ENCODE measurements at places on chromosomes 11 and 22. TPM values are rescaled to one million over a fixed set of nuclear protein-coding genes. Genes with fewer than 3 reads are reported as not detected.

The CECR2 gene
- 1.4 TPM for total RNA-seq

The OR2AG1 gene
- not detected for total RNA-seq

The DKK3 gene
- 18.9 TPM for total RNA-seq

The SCUBE1 gene
- 3.8 TPM for total RNA-seq

The OR8G1 gene
- not detected for total RNA-seq

The GLYAT gene
- total RNA-seq, result not detected

The TRPM5 gene
- 3.7 TPM for total RNA-seq

The IL18 gene
- 114 TPM for total RNA-seq

The KREMEN1 gene
- 28.6 TPM for total RNA-seq

The PRG3 gene
- total RNA-seq, result not detected

The APLNR gene
- 5.7 TPM for total RNA-seq

The DYNC2H1 gene
- total RNA-seq, result 2.3 TPM

The SLC17A6 gene
- total RNA-seq, result not detected

The TMPRSS4 gene
- 648 TPM for total RNA-seq

The MSANTD2 gene
- total RNA-seq, result 7.2 TPM

The OR6A2 gene
- 0.69 TPM for total RNA-seq
